GOT3 (cell line): ENCODE measurements at places on chromosomes 2 and 18.

- no peak for DNase-seq
These were observed 261.0 kb upstream of the APCDD1 start for GRCh38 chr18:10193444-10193843.

GRCh38 chr2:152815634-152816257 is 97.3 kb downstream of the ARL6IP6 start:
- DNase-seq: no peak

DNA sequence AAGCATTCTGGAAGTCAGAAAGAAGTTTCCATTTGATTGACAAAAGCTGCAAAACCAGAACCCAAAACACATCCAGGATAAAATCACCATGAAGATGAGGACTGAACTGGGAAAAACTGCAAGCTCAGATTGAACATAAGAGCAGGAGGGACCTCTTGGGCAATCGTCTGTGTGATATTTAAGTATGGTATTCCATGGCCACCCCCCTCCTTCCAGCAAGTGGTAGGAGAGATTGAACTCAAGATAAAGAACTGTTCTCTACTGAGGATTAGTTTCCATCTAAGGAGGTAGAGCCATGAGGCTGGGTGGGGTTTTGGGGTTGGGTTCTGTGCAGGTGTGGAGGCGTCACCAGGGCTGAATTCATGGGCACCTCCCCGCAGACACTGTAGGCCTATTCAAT is 251.1 kb downstream of the NCKAP5 start:
- DNase-seq: no peak

DNA sequence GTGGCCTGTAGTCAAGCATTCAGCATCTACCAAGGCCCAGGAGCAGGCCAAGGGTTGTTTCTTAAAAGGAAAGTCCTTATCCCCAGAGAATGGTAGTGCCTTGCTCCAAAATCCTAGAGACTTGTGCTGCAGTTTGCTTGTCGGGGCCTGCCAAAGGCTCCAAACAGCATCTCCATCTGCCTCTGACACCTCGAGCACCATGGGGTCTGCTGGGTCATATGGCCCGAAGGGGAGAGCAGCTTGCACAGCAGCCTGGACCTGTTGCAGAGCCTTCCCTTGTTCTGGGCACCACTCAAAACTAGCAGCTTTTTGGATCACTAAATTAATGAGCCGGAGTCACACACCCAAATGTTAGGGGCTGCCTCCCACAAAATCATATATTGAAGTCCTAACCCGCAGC is 35.7 kb downstream of the GNAL start:
- DNase-seq: no peak

- DNase-seq: no peak
These were observed 21.5 kb downstream of the B3GNT2 start for GRCh38 chr2:62217421-62217820.
